ENCODE measurements at places on chromosomes 3 and 15.

- DNase-seq: no peak
Measured at GRCh38 chr3:177141471-177141870, 55.8 kb downstream of the TBL1XR1 start.

DNA sequence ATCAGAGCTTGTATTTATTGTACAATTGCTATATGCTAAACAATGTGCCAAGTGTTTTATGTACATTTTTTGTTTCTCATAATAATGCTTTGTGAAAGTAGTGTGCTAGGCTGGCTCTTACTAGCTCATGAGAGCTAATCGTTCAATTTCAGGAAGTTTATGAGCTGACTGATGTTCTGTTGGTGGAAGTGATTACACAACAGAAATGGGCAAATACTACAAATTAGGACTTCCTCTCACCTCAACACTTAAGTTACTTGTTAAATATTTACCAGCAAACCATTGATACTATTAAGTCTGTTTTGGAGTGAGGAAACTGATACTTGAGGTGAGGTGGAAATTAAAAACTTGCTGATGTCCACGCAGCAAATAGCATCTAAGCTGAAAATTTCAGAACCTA lies 32.3 kb downstream of the SLC9C1 start:
- no peak for DNase-seq

- no peak for DNase-seq
Measured at GRCh38 chr3:193828477-193828876, 235.5 kb downstream of the OPA1 start.

GRCh38 chr3:85189731-85190130 lies 230.9 kb downstream of the CADM2 start:
- DNase-seq: no peak

GRCh38 chr3:178631950-178632349 lies 95.7 kb downstream of the KCNMB2 start:
- no peak for DNase-seq

GRCh38 chr3:74332165-74332564 lies 282.3 kb downstream of the CNTN3 start:
- DNase-seq: no peak

All from GM04503 (cell line).